Left lobe of liver (tissue), 2 donors: ENCODE measurements at places on chromosomes 5 and 9. TPM values are rescaled to one million over a fixed set of nuclear protein-coding genes. Genes with fewer than 3 reads are reported as not detected.

DNA sequence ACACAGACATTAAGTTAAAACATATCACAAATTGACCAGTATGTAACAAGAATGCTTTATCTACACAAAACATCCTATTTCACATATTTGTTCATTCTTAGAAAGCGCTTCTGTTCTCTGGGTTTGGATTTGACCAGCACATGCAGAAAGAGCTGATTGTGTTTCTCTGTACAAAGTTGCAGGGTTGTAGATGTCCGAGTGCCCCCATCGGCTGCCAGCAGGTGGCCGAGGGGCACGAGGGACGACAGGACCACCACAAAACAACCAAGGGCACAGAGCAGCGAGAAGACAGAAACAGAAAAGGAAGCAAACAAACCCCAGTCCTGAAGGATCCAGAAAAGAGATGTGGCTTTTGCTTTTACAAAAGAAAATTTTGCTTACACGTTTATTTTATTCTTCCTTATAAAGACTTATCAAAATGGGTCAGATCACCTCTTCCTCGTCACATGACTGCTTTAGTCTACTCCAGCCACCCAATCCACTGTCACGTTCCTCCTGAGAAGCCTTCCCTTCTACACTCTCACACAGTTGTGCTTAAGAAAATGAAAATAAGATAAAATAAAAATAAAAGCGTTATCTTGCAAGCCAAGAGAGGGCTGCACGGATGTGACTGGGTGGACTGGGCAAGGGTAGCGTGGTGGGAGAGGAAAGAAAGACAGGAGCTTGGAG, 9.5 kb downstream of the OTP start:
- DNase-seq, result no peak

DNA sequence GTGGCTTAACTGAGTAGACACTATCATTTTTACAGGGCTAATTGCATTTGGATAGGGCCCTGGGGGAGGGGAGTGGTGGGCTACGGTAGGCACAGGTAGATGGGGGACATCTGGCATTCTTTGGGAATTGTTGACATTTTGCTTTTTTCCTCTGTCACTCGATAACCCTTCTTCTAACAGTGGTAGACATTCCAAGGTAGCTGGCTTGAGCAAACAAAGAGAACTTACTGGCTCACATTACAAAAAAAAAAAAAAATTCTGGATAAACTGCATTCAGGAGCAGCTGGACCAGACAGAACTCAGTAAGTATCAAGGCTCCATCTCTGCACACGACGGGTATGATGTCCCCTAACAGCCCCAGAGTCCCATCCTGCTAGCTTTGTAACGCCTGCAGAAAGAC, 585.2 kb downstream of the ZNF608 start:
- no peak for DNase-seq

DNA sequence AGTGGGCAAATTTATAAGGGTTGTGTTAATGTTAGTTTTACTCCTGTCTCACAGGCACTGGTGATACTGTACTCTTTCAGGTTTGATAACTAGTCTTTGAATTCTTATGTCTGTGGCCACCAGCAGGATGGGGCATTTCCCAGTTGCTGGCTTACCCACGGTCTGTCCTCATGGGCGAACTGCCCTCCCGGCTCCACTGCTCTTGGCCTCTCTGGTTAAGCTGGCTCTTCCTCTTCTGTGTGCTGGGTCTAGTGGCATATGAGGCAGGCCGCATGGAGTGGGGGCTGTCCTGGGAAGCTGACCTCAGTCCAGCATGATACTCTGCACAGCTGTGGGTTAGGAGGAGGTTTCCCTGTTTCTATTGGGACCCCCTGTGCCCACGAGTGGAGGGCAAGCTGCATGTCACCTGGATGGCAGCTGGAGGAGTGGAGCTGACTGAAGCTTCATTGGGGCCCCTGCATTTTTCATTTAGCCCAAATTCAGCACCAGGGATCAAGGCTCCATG, 19.5 kb downstream of the PHF2 start:
- peak; percentile 30 for DNase-seq

Gene SH3RF2
- total RNA-seq, result 18.0 TPM

DNA sequence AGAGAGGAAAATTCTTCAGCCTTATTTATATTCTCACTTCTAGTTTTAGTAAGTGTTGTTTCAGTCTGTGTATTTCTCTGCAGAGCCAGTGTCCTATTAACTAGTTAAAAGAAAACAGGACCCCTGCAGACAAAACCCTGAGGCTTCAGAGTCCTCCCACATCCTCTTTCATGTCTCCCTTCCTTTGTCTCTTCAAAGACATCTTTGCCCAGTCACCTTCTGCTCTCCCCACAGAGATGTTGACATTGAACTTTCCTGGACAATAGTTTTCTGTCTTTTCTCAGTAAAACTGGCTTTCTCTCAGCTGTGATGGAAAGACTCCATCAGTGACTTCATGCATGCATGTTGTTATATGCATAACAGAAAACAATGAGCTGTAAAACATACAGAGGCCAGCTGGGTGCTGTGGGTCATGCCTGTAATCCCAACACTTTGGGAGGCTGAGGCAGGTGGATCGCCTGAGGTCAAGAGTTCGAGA, 20.2 kb downstream of the GRAMD2B start:
- DNase-seq, result no peak

DNA sequence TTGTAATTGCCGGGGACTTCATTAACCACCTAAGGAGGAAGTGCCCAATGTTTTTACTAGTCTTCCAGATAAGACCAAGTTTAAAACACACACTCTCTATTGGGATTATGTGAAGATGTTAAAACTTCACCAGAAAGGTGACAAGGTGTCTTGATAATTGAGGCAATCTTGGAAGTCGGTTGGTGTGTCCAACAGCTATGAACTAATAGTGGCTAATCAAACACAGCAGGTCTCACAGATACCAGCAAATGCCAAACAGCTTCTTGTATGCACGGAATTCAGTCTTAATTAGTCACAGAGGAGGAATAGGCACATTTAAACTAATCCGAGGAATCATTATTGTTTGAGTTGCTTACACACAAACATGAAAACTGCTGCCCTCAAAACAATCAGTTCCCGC, 214.5 kb downstream of the SEC61B start:
- no peak for DNase-seq

- DNase-seq, result no peak
Measured at GRCh38 chr5:116571568-116572349, 2.9 kb downstream of the SEMA6A start.

GRCh38 chr5:149421372-149421685, 42.2 kb upstream of the IL17B start:
- no peak for DNase-seq

DNA sequence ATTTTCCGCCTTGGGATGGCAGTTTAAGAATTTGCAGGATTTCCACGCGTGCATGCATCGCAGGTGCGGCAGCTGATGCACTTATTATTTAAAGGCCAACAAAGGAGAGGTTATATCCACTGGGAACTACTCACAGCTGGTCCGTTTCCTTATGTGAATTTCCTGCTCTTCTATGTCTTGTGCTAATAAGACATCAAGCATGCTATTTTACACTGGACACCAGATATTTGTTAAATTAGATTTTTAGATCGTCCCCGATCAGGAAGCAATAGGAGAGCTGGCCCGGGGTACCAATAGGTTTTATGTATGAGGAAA, 476 bp upstream of the DTWD2 start:
- no peak for DNase-seq

DNA sequence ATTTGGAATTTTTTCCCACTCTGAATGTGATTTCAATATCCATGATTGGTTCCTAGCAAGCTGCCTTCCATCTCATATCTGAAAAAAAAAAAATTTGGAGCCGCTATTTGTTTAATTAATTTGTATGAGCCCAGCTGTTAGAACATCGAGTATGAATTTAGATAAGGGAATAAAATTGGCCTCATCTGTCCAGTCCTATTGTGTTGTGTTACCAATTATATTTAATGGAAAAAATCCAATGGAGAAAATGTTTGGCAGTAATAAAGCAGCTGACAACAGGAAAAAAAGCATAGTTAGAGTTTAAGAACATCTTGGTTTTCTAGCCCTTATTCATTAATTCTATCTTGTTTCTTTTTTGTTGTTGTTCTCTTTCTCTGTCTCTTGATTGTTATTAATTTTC, 735.6 kb upstream of the RIOK2 start:
- no peak for DNase-seq

- DNase-seq, result no peak
Measured at GRCh38 chr9:107895501-107896001, 406.0 kb upstream of the KLF4 start.

Gene DBH
- total RNA-seq, result 16.7 TPM
